LHCN-M2 (cell line): ENCODE measurements at places on chromosomes 3 and 15.

- no peak for DNase-seq
Measured at GRCh38 chr3:116374901-116375300, 70.4 kb downstream of the LSAMP start.

DNA sequence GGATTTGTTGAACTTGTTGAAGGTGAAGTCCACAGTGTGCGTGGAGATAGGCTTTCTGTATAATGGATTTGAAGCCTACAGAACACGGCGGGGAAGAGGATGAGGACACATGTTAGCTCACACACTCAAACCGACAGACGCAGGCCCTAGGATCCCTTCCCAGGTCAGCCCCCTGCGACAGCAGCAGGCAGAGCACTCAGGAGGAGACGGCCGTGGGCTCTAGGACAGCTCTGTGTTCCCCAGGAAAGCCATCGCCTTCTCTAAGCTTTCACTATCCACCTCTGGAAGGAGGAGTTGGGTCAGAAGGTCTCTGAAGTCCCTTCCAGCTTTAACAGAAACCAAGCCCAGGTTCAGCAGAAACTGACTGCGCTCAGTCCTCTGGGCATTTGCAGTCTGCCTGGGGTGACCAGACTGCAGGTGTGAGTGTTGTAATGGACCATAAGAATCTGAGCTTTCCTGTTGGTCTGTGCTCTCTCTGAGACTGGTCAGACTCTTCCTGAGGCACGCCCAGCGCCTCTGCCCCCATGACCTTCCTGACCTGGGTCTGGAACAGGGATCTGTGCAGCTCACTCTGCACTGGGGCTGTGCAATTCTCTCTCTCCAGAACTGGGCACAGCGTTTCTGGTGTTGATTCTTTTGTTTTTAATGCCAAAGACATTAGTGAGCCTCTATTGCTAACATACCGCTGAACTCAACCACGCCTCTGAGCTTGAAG, 33.5 kb downstream of the UMPS start:
- no peak for DNase-seq

DNA sequence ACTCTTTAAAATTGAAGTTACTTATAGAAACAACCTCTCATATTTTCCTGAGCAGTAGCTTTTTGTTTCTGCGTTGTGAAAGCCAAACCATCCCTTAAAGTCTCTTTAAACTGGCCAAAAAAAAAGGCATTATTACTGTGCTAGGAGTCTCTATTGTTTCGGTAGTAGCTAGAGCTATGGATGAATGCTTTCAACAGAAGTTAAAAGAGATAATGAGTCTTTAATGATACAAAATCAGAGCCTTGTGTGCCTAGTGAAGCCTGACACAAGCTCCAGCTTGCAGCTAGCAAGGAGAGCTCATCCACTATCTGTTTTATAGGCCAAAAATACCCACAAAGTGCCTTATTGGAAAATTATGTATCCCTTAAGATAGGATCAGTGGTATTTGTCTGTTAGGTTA, 360.4 kb upstream of the CDIN1 start:
- no peak for DNase-seq

DNA sequence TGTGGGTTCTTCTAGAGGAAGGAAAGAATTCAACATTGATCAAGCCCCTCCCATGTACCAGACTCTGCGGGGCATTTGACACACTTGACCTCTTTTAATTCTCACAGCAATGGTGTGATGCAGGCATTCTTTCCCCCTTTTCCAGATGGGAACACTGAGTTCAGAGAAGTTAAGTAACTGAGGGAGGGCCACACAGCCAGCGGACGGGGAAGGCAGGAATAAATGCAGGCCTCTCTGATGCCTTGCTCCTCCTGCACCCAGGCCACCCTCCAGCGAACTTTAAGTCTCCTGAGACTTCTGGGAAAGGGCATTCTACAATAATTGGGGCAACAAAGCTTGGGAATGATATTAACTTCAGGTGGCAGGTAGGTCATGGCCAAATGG, 227.4 kb downstream of the UACA start:
- DNase-seq = no peak

DNA sequence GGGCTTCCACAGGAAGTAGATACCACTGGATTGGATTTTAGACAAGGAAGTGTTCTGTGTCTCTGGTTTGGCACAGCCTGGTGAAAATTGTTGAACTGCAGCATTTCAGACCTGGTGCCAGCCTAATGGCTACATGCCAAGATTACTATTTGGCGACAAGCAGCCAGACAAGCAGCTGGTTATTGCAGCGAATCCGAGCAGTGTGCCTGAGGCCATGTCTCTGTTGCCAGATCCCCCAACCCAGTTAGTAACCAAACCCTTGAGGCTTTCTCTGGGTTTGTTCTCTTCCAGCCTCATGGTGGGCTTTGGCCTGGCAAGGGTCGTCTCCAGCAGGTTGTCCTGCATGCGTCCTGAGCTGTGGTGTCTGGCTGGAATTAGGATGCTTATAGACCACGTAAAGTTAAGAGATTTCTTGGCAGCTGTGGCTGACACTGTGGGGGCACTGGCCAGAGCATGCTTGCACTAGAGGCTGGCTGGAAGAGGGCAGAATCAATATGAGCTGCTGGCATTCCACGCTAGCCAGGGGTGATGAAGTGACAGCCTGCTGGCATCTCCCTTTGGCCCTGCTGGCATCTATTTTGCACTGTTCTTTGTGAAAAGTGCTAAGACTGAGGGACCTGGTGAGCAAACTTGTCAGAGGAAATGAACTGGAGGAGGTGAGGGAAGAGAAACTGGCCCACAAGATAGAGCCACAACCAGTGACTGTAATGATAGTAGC, 172.6 kb downstream of the RBMS3 start:
- no peak for DNase-seq

DNA sequence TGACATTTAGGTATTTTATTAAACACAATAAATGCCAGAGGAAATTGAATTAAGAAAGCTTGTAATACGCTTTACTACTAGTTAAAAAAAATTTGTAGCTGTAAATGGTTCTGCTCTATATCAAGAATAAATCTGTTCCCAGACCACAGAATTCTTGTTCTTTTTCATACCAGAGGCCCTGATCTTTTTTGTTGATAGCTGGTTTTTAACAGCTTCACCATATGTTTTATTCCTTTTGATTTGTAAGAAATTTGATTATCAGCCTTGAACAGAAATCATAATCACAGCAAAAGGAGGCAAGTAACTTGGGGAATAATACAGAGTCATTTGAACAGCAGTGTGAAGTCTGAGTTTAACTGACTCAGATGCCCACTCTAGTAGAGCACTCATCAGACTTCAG, 202.7 kb downstream of the CNTN4 start:
- no peak for DNase-seq

GRCh38 chr15:40098489-40099261, 10.0 kb downstream of the BMF start:
- peak; percentile 91 for DNase-seq

- DNase-seq = no peak
Measured at GRCh38 chr3:81197386-81197785, 564.1 kb downstream of the GBE1 start.

DNA sequence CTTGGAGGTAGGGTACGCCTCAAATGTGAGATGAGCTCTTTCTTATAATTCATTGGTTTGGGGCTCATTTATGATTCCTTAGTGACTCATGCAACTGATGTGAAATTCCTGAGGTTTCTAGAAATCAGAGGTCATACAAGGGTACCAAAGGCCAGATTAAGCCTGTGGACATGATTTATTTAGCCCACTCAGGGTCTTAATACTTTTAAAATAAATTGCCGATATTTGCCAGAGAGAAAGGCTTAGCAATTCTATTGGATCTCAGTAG, 289.0 kb downstream of the NEK10 start:
- DNase-seq = peak; percentile 47
